Cardiac ventricle fibroblast (primary cell): ENCODE measurements at places on chromosomes 2 and 18. TPM values are rescaled to one million over a fixed set of nuclear protein-coding genes. Genes with fewer than 3 reads are reported as not detected.

The TRIM54 gene
- total RNA-seq = not detected in 2 replicates

The PCARE gene
- not detected in 2 replicates for total RNA-seq

The RAD51AP2 gene
- total RNA-seq = not detected in 2 replicates

The CRYBA2 gene
- total RNA-seq = not detected in 2 replicates

The TEX261 gene
- 30.7 and 37.8 TPM in 2 replicates for total RNA-seq

The GALNT14 gene
- 0.31 TPM in 1 of 2 replicates, not detected in the other for total RNA-seq

The ABCG8 gene
- total RNA-seq = not detected in 2 replicates

The FZD7 gene
- total RNA-seq = 24.4 TPM in 2 replicates

The EN1 gene
- total RNA-seq = 0.37 TPM in 1 of 2 replicates, not detected in the other

The CSRNP3 gene
- total RNA-seq = 0.81 and 2.7 TPM in 2 replicates

The COLEC11 gene
- total RNA-seq = 8.2 and 13.2 TPM in 2 replicates

The PTPN2 gene
- total RNA-seq = 23.2 and 26.0 TPM in 2 replicates

The NYAP2 gene
- not detected in 2 replicates for total RNA-seq

The KCTD1 gene
- total RNA-seq = 10.1 and 15.4 TPM in 2 replicates

The IL1RN gene
- total RNA-seq = not detected in 2 replicates

The CTNNA2 gene
- not detected in 2 replicates for total RNA-seq
